ENCODE measurements at places on chromosomes 7 and 10. TPM values are rescaled to one million over a fixed set of nuclear protein-coding genes. Genes with fewer than 3 reads are reported as not detected.

Gene SPDYE3
- not detected for total RNA-seq

Gene ZCCHC24
- 3.8 TPM for total RNA-seq

Gene TUBAL3
- total RNA-seq: not detected

DNA sequence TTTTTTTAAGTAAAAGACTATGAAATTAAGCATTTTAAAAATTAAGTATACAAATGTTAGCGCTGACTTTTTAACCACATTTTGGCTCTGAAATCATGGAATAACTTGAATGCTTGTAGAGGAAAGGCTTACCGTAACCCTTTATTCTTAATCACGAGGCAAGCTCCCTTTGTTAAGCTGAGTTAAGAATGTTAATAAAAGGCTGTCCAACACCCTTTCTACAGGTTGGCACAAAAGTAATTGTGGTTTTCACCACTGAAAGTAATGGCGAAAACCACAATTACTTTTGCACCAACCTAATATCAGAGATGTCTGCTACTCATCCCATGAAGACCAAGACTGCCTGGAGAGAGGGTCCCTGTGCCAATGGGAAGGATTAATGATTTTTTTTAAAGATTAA, 70.6 kb downstream of the STK17A start:
- no peak for DNase-seq

DNA sequence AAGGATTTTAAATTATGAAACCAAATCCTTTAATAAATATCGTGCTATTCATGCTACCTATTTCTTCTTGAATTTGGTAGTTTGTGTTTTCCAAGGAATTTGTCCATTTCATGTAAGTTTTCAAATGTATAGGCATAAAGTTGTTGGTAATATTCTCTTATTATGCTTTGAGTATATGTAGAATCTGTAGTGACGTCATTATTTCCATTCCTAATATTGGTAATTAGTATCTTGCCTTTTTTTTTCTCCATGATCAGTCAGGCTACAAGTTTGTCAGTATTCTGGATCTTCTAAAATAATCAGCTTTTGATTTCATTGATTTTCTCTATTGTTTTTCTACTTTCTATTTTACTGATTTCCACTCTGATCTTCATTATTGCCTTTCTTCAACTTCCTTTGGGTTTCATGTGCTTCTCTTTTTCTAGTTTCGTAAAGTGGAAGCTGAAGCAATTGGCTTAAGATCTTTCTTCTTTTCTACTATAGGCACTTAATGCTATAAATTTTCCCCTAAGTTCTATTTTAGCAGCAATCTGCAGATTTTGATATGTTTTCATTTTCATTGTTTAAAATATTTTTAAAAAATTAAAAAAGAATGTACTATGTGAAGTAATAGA, 156.5 kb upstream of the HDAC9 start:
- no peak for DNase-seq

Data from H9 (cell line).